ENCODE measurements at places on chromosomes 6 and 20. TPM values are rescaled to one million over a fixed set of nuclear protein-coding genes. Genes with fewer than 3 reads are reported as not detected.

GRCh38 chr6:46130666-46131065 is 877 bp downstream of the ENPP4 start:
- DNase-seq: no peak

DNA sequence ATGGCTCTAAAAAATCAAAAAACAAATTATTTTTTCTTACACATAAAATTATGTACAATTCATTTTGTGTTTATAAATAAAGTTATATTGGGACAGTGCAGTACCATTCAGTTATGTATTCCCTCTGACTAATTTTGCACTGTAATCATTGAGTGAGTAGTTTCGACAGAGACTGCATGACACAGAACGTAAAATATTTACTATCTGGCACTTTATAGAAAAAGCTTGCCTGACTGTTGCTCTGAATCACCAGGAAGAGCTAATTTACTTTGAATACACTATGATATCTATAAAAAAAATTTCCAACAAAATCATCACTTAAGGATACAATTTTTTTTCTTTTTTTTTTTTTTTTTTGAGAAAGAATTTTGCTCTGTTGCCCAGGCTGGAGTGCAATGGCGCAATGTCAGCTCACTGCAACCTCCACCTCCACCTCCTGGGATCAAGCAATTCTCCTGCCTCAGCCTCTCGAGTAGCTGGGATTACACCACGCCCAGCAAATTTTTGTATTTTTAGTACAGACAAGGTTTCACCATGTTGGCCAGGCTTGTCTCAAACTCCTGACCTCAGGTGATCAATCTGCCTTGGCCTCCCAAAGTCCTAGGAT is 11.0 kb upstream of the KHDC1L start:
- no peak for DNase-seq

GRCh38 chr6:38198219-38198618 is 378.7 kb downstream of the ZFAND3 start:
- no peak for DNase-seq

- no peak for DNase-seq
Measured at GRCh38 chr20:57075181-57075580, 191.3 kb downstream of the BMP7 start.

GRCh38 chr6:105832313-105832761 is 253.8 kb upstream of the PRDM1 start:
- no peak for DNase-seq

DNA sequence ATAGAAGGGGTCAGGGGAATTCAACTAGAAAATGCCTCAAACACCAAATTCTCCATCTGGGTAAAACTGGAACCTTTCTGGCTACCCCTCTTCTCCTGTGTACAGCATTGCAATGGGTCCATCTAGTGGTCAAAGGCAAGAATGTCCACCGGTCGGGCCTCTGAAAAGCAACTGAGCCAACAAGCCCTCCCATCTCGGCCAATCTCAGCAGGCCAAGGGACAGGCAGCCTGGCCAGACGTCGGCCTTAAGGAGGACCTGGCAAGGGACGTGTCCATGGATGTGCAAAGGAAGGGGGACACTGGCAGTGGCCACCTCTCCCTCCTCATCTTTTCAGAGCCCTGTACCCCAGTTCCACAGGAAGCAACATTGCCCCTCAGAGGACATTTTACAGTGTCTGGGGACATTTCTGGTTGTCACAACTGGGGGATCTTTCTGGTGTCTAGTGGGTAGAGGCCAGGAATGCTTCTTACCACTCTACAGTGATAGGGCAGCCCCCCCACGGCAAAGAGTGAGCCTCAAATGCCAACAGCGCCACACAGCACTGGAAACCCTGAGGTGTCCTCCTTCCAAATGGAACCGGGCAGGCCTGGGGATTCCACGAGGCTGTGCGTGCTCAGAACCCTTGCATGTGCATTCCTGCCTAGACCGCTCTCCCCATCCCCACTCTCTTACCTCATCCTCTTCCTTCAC is 99.8 kb upstream of the FOXA2 start:
- peak; percentile 94 for DNase-seq

GRCh38 chr6:157486572-157486971 is 105.6 kb downstream of the ZDHHC14 start:
- DNase-seq: no peak

- peak; percentile 91 for DNase-seq
Measured at GRCh38 chr6:110039981-110040383, 61.9 kb downstream of the GPR6 start.

- DNase-seq: no peak
Measured at GRCh38 chr6:17392978-17393891, at the start of gene CAP2. TSS of gene CAP2 (plus strand) at chr6:17393595. CDS start at chr6:17421556, 27,961 bp downstream.

DNA sequence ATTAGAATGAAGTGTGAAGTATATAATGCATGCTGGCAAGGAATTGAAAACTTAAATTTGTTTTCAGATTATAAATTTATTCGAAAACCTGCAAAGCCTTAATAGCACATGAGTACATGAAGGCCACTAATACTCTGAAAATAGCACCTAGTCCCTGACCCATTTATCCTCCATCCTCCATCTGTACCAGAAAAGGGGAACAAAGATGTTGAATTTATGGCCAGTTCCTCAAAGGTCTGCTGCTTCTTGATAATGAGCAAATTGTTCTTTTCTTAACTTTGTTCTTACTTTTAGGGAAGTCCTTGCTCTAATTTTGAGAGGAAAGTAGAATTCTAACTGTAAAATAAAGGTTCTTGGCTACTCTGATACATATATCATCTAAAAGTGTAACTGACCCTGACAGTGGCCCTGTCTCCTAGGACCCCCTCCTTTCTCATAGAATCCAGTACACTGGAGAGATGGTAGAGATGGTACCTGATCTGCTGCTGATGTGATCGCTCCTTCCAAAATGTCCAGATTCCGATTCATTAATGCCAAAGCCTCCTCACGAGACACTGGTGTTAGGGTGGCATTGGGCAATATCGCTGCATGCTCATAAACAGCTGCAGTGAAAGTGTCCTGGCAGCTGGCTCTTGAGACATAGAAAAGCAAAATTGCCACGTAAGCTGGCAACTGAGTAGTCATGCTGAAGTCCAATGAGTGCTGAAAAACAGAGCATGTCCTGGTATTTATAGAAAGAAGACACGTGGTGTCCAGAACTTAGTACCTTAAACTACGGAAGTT is at the start of gene VNN1:
Gene VNN1 (minus strand): TSS at position 704 of the 783 bp plus-strand sequence. CDS start 20 bp downstream, at position 684.
- no peak for DNase-seq

- no peak for DNase-seq
Measured at GRCh38 chr20:52722926-52723688, 249.1 kb upstream of the TSHZ2 start.

DNA sequence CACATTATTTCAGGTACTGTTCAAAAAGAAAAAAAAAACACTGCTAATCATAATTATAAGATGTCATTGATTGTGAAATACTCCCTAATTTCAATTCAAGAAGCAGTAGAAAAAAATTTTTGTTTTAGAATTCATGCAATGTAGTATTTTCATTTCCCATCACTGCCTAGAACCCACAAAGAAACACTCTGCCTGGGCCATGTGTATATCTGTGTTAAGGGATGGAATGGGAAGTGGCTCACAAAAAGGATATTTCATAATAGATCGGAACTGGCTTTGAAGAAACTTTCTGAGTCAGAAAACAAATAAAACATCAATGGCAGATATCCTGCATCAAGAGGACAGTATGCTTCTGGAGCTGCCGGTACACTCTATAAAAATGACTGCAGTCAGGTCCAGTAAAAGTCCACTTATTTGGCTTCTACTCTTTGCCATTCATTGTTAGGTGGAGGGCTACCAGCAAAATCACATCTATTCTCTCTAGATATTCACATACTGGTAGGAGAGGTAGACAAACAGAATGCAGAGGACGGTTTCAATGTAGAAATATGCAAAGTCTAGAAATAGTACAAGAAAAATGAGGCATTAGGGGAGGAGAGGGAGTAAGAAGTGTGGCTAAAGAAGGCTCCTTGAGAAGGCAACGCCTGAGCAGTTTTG is 135.0 kb upstream of the TNFAIP3 start:
- no peak for DNase-seq

- DNase-seq: peak; percentile 80
Measured at GRCh38 chr20:51153867-51154707, 131.2 kb upstream of the KCNG1 start.

The ZNF334 gene
- total RNA-seq: 0.97 TPM

The CCDC170 gene
- total RNA-seq: 1.5 TPM

The FRMD1 gene
- total RNA-seq: not detected

The PCSK2 gene
- total RNA-seq: 12.5 TPM

The BANF2 gene
- total RNA-seq: not detected

The TP53TG5 gene
- 0.17 TPM for total RNA-seq

The ESR1 gene
- total RNA-seq: 0.84 TPM

The CDH22 gene
- total RNA-seq: not detected

The STMND1 gene
- total RNA-seq: not detected

The VWA7 gene
- 0.40 TPM for total RNA-seq
